ENCODE measurements at places on chromosomes 5 and 9.

DNA sequence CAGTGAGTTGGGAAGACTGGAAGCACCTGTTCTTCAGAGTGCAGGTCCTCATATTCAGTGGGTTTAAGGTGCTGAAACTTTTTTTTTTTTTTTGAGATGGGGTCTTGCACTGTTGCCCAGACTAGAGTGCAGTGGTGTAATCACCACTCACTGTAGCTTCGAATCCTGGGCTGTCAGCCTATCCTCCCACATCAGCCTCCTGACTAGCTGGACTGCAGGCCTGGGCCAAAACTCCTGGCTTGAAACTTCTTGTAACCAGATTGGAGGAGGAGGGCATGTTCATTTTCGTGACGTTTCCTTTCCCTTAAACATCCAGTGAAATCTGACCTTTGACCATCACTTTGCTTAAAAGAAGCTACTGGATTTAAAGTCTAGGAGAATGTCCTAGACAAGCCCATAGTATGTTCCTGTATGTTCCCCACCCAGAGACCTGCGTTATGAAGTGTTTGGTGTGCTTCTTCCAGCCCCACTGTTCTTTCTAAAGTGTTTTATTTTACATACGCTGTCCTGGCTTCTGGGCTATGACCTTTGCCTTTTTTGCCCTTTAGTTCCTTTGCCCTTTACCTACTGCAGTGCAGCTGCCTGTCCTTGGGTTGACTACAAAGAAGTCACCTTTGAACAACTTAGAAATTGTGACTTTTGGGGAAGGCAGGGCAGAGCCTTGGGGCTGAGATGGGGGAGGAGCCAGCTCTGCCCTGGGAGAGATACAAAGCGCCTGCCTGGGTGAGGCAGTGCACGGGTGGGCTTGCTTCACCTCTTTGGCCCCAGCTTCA lies 18.4 kb downstream of the TENT4A start:
- DNase-seq = peak; percentile 10

GRCh38 chr5:20166456-20166855 lies 178.5 kb upstream of the CDH18 start:
- no peak for DNase-seq

GRCh38 chr9:113139225-113139829 lies 11.5 kb upstream of the SLC31A2 start:
- no peak for DNase-seq

GRCh38 chr5:122494109-122494508 lies 182.1 kb downstream of the SNCAIP start:
- no peak for DNase-seq

GRCh38 chr5:114097570-114097969 lies 264.3 kb upstream of the KCNN2 start:
- DNase-seq = no peak

DNA sequence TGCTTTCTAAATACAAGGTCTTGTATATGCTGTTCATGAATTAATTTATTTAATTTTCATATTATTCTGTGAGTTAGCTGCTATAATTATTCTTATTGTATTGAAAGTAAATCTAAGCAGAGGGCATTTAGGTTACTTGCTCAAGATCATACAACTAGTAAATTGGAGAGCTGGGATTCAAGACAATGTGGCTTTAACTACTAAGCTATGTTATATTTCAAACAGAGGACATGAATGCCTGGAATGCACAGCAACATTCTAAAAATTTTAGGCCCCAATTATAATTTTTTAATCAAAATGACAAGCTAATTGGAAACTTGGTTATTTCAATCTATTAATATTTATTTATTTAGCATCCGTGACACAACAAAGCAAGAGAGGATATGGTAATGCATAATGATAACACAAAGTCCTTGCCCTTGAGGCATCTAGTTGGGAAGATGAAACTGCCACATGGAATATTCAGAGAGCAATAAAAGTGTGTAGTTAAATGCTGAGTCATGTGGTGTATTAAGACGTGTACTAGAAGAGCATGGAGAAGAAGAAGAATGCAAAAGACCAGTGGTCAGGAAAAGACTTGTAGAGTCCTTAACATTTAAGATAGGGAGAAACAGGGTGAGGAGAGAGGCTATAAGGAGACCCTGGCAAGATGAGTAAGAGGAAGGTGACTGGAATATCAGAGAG lies 24.4 kb downstream of the CTXN3 start:
- DNase-seq = no peak

GRCh38 chr5:149656576-149657182 lies 73.4 kb upstream of the PPARGC1B start:
- no peak for DNase-seq
